ENCODE measurements at places on chromosomes 11 and 22. TPM values are rescaled to one million over a fixed set of nuclear protein-coding genes. Genes with fewer than 3 reads are reported as not detected.

- DNase-seq, result no peak
Observed at GRCh38 chr11:33842236-33842915, 49.5 kb downstream of the LMO2 start.

Gene RAB36
- polyA plus RNA-seq, result 1.3 TPM

Gene P2RX6
- 25.7 TPM for polyA plus RNA-seq

- DNase-seq, result no peak
Observed at GRCh38 chr22:17549655-17550054, 13.6 kb upstream of the SLC25A18 start.

DNA sequence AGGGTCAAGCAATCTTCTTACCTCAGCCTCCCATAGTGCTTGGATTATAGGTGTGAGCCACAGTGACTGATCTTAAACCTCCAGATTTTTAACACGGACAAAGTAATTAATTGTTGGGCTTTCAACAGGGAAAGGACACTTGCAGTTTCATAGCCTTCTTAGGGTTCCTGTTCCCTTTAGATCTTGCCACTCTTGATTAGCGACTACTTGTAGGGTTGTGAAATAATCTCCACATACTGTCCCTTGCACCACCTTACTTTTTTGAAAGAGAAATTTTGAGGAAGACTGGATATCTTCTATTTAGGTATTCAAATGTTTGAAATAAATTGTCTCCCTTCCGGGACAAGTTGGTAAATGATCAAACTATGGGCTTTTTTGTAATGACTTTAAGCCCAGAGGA, 7.6 kb downstream of the MS4A4E start:
- DNase-seq, result no peak

Gene KRTAP5-2
- polyA plus RNA-seq, result not detected

Gene CHKB
- polyA plus RNA-seq, result 40.8 TPM

- DNase-seq, result no peak
Observed at GRCh38 chr11:95144313-95145235, 54.9 kb downstream of the ENDOD1 start.

Gene OR52H1
- polyA plus RNA-seq, result not detected

DNA sequence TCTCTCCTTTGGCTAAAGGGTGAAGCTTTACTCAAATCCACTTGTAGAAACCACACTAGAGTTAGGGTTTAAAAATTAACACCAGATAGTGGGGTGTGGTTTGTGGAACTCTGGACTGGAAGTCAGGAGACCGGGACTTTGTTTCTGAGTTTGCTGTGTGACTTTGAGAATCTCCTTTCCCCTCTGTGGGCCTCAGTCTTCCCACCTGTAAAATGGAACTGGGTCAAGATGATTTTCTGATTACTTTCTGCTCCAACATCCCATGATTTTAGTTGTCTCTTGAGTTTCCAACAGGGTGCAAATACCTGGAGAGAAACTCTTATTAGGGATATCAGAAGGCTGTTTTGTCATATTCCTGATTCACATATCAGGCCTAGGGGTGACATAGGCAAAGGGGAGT, 301.0 kb downstream of the MIAT start:
- no peak for DNase-seq

DNA sequence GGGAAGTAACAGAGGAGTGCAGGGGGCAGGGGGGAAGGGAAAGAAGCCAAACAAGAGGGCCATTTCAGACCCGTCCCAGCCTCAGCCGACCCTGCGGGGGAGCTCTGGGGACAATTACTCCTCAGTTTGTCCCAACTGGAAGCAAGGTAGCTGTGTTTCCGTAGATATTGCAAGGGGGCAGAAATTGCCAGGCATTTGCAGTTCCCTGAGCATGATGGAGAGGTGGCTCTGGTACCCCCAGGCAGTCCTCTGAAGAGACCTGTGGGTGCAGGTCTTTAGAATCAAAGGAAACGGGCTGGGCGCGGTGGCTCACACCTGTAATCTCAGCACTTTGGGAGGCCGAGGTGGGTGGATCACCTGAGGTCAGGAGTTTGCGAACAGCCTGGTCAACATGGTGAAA, 13.8 kb upstream of the JAM3 start:
- DNase-seq, result no peak

- DNase-seq, result no peak
Observed at GRCh38 chr22:40679249-40679963, at the start of gene MCHR1. TSS of gene MCHR1 (plus strand) at chr22:40679484. CDS start at chr22:40679653, 169 bp downstream.

All from muscle of leg (tissue), 16 donors.